ENCODE measurements at places on chromosomes 6 and 20.

DNA sequence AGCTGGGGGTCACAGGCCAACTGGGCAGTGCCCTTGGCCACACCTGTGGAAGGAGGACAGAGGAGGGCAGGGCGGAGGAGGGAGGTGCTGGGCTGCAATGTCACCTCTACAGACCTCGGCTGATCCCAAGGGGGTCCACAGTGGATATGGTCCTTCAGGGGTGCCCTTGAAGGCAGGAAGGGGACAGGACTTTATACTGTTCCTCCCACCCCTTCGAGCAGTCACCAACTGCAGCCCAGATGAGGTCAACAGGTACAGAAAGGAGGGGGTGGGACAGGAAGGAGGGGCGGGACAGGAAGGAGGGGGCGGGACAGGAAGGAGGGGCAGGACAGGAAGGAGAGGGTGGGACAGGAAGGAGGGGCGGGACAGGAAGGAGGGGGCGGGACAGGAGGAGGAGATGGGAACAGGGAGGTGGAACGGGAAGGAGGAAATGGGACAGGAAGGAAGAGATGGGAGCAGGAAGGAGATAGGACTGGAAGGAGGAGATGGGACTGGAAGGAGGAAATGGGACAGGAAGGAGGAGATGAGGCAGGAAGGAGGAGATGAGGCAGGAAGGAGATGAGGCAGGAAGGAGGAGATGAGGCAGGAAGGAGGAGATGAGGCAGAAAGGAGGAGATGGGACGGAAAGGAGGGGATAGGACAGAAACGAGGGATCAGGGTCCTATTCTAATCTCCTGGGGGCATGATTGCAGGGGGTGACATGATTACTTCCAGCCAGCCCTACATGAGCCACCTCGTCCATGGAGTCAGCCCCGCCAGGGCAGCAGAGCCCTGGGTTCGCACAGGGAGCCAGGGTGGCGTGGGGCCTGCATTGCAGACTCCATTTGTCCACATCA lies 19.4 kb upstream of the MRGBP start:
- no peak for DNase-seq

GRCh38 chr6:136918706-136919105 lies 3.4 kb upstream of the SLC35D3 start:
- no peak for DNase-seq

DNA sequence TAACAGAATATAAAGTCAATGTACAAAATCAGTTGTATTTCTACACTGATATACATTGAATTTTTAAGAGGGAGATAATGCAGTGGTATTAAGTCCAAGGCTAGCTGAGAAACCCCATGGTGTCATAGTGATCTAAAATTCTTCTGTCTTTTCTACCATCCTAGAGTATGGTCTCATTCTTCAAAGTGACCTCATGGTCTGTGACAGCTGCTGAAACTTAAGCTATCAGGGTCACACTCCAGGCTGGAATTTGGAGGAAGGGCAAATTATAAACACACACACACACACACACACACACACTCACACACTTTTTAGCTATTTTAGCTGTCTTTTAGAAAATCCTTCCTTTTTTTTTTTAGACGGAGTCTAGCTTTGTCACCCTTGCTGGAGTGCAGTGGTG lies 47.3 kb upstream of the DYNLRB1 start:
- no peak for DNase-seq

DNA sequence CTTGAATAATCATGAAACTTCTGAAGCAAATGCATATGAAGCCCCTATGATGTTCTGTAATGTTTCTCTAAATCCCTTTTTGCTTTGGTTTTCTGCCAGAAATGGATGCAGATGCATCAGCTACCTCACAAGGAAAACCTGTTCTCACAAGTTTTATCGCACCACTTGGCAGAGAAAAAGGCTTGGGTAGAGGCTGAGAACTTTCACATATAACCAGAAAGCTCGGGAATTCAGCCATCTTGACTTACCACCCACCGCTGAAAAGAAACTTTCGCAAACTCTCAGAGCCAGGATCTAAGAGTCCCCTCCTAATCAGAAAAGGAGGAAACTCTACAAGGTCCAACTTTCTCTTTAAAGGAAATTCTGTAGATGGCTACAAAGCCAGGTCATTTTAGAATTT lies 36.2 kb upstream of the ADTRP start:
- DNase-seq = no peak

- DNase-seq = no peak
These were observed 9.6 kb upstream of the SF3B5 start for GRCh38 chr6:144104898-144105487.

DNA sequence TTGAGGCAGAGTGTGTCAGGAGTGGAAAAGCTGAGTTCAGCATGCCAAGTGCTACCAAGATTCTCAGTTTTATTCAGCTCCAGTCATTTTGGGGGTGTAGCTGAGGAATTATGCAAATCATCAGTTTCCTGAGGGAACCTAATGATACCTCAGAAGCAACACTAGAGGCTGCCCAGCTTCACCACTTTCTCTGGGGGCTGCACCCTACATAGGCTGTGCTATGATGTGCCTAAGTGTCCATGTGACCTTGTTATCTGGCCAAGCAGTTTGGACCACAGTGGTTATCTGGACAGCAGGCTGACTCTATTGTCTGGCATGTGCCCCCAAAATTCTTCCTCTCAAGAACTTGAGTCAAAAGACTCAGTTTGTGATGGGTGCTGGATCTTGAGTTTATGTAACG lies 374.6 kb upstream of the SYNCRIP start:
- no peak for DNase-seq

DNA sequence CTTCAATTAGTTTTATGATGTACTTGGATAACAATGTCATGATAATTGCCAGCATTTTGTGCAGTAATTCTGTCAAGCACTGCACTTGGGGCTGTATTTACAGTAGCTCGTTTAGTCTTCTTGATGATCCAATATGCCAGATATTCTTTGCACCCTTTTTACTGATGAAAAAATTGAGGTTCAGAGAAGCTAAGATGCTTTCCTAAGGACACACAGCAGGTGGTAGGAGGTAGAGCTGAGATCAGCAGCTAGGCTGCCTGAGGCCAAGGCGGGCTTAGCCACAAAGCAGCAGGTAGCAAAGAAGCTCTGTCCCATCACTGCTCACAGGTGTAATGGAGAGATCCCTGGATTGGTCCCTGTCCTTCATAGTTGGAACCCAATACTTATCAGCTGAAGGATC lies 33.3 kb downstream of the SUMO4 start:
- no peak for DNase-seq

DNA sequence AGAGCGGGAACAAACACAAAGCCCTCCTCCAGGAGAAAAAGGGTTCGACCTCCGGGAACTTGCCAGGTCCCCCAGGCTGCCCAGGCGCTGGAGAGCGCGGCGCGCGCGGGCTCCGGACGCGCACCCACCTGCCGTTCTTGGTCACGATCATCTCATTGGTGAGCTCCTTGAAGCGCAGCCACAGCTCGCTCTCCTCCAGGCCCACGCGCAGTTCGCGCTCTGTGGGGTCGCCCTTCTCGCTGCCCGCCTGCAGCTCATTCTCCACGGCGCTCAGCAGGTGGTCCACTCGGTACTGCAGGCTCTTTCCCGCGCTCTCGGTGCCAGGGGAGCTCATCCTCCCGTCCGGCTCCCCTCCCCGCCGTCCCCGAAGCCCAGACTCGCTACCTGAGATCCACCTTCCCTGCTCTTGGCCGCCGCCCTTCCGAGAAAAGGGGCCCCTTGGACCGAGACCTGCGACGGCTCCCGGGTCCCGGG lies 356 bp downstream of the TBXT start:
- peak; percentile 60 for DNase-seq

GRCh38 chr6:75794351-75794846 lies 45.4 kb downstream of the MYO6 start:
- no peak for DNase-seq

- DNase-seq = no peak
These were observed 7.7 kb downstream of the ZHX3 start for GRCh38 chr20:41309817-41310216.

DNA sequence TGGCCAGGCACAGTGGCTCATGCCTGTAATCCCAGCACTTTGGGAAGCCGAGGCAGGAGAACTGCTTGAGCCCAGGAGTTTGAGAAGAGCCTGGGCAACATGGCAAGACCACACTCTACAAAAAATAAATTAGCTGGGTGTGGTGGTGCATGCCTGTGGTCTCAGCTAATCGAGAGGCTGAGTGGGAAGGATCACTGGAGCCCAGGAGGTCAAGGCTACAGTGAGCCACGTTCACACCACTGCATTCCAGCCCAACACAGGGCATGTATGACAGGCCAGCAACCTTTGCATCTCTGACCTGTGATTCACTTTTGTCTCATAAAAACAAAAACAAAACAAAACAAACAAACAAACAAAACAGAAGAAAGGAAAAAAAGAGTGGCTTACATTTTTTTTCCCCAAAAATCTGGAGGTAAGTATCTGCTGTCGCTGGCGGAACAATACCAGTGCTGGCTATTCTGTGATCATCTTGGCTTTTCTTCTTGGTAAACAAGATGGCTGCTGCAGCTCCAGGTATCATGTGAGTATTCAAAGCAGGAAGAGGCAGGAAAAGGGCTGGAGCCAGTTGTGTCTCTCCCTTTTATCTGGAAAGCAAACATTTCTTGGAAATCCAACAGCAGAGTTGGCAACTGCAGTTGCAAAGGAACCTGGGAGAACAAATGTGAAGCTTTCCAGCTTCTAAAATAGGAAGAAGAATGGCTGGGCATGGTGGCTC lies 40.4 kb upstream of the ZMYND8 start:
- DNase-seq = no peak

GRCh38 chr20:6590891-6591637 lies 176.4 kb upstream of the BMP2 start:
- no peak for DNase-seq

- peak; percentile 73 for DNase-seq
These were observed 24.9 kb upstream of the FUCA2 start for GRCh38 chr6:143536461-143536865.

- no peak for DNase-seq
These were observed 23.9 kb downstream of the ZNF337 start for GRCh38 chr20:25672659-25673235.

GRCh38 chr6:3409699-3410384 lies 47.0 kb downstream of the SLC22A23 start:
- no peak for DNase-seq

DNA sequence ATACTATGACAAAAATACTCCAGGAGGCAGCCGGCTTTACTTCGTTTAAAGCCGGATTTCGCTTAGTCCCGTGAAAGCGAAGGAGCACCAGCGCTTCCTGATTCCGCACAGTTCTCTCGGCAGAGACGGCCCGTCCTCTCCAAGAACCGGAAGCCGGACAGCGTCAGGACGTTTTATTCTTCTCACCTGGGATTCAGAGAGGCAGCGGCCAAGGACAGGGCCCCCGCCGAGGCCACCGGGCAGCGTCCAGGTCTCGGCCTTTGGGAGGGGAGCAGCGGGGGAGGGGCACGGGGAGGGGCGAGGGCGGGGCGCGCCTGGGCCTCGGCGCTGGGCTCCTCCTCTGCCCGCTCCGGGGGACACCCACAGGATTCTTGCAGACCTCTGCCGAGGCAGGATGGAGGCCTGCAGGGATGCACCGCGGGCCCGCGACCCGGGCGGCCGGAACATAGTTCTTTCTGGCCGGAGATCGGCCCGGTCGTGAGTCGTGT lies 2.8 kb upstream of the DIDO1 start:
- peak; percentile 81 for DNase-seq

DNA sequence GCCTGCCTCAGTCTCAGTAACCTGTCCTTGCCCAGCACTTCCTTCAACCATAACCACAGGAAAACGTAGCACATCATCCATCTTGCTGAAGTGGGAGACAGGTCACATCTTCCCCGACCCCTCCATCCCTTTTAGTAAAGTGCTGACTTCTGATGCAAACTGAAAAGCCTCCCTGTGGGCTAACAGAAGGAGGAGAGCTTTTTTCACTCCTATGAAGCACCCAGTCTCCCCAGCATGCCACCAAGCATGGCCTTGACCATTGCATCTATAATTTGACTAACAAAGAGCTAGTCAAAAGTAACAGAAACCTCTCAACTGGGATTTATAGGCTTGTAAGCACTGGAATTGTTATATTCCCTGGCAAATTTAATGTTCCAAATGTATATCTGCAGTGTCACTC lies 288.9 kb upstream of the IRAK1BP1 start:
- no peak for DNase-seq

GRCh38 chr6:116060572-116061283 lies at the start of gene FRK:
TSS of gene FRK (minus strand) at chr6:116060891. CDS start at chr6:116060311, 580 bp downstream.
- DNase-seq = no peak

DNA sequence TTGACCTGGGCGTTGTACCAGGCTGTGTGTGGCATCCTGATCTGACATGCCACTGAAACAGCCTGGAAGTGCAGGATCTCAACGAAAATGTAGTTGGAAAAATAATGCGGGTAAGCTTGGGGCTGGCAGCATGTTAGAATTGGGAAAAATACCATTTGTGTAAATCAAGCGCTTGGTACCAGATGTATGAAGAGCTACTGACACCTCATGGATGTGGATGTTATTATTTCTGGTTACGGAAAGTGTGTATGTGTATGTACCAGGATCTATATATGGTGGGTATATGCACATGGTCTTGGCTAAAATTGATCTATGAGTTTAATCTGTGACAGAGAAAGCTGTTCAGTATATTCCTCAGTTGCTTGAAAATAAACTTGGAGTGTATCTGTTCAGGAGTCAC lies 22.7 kb downstream of the HIVEP1 start:
- no peak for DNase-seq

DNA sequence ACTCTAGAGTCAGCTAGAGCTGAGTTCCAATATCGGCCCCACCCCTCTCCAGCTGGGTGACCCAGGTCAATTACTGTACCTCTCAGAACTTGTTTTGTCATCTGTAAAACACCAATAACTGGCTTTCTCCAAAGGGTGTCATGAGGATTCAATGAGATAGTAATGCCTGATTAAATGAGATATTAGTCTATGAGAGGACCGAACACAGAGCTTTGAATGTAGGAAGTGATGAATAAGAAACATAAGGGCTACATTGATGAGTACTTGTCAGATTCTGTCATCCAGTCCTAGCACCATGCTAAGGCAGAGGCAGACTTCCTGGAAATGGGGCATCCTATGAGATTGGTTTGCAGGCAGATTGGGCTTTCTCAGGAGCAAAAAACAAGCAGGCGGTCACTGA lies 20.2 kb downstream of the BPI start:
- DNase-seq = no peak

GRCh38 chr20:11799281-11799684 lies 118.4 kb upstream of the BTBD3 start:
- DNase-seq = no peak

DNA sequence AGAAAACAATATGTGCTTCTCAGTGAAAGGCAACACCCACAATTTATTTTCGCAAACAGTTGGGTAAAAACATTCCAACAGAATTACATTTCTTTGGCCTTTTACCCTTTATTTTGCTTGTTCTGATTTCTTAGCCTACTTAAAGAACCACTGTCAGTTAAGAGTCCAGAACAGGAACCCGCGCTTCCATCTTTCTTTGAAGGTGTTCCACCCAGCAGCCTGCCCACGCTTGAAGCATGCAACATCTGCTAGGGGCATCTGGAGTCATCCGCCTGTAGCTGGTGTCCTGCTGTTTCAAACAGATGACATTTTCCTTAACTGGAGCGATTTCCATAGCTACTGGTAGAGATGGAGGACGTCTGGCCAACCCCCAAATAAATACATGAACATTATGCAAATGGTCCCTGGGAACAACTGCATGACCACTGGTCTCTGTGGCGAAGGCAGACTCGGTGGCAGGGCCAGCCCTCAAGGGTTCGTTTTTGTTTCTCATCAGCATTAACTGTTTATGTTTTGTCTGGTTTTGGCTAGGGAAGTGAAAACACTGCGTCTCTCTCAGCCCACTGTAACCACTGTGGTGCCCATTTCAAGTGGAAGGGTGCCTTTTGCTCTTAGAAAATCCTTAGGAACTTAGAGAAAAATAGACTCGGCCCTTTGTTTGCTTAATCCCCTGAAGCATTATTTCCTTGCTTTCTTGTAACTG lies 51.6 kb downstream of the LAMA4 start:
- DNase-seq = no peak

Data from ecto neural progenitor cell (in vitro differentiated cells).